ENCODE measurements at places on chromosomes 11 and 22.

- no peak for DNase-seq
Measured at GRCh38 chr11:29634744-29635143, 382.1 kb downstream of the KCNA4 start.

DNA sequence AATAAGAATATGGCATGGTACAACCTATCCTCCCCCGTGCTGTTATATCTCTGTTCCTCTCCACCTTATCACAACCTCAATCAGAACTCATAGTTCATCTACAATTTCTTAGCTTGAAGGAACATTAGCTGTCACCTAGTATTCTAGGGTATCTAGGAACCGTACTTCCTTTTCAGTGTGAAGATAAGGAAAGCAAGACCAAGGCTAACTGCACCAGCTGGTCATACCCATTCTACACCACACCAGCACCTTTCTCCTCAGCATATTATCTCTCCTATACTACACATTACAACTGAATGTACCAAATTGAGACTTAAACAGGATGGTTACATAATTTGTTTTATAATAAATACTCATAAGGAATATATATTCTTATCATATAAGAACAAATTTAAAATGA lies 73.1 kb downstream of the ARHGAP32 start:
- DNase-seq = no peak

GRCh38 chr11:108875134-108875533 lies 210.3 kb downstream of the DDX10 start:
- no peak for DNase-seq

DNA sequence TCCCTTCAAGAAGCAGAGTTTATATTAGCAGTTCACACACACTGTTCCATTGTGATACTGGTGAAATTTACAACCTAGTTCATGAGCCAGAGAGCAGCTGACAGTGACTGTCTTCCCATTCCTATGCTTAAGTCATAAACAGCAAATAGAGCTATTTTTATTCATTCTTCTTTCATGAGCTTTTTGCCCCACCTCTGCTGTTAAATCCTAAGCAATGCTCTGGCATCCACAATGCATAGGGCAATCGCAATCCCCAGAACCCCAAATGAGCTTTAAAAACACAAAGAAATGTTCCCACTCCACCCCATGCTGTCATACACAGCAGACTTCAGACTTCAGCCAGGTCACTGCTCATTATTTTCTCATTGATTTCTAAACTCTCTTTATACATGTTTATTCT lies 307.5 kb downstream of the ETS1 start:
- no peak for DNase-seq

DNA sequence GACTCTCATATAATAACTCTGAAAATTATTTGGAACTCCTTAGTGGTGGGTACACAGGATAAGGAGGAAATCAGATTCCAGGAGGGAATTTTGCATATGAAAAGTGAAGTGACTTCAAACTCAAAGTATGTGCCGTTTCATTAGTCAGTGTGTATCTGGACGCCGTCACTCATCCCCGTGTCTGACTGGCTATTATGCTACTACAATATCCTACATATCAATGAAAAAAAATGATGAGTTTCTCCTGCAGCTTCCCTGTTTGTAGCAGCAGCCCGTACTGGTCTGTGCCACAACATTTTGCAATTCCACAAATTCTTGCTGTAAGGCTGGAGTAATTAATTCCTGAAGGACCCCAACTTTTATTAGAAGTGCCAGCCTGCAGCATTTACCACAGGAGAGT lies 16.5 kb downstream of the WT1 start:
- DNase-seq = no peak

GRCh38 chr11:74809801-74810200 lies 61.2 kb downstream of the RNF169 start:
- no peak for DNase-seq
